Stimulated activated CD4-positive, alpha-beta T cell treated with anti-CD3 and anti-CD28 coated beads, Interleukin-1b, Interleukin-23, amount 100 ng/mL, for 1 hour (primary cell): ENCODE measurements at places on chromosomes 16 and 17.

- DNase-seq = no peak
These were observed 101.8 kb downstream of the ABCA8 start for GRCh38 chr17:68853439-68853838.

- no peak for DNase-seq
These were observed 230.7 kb downstream of the ENGASE start for GRCh38 chr17:79305376-79305767.

DNA sequence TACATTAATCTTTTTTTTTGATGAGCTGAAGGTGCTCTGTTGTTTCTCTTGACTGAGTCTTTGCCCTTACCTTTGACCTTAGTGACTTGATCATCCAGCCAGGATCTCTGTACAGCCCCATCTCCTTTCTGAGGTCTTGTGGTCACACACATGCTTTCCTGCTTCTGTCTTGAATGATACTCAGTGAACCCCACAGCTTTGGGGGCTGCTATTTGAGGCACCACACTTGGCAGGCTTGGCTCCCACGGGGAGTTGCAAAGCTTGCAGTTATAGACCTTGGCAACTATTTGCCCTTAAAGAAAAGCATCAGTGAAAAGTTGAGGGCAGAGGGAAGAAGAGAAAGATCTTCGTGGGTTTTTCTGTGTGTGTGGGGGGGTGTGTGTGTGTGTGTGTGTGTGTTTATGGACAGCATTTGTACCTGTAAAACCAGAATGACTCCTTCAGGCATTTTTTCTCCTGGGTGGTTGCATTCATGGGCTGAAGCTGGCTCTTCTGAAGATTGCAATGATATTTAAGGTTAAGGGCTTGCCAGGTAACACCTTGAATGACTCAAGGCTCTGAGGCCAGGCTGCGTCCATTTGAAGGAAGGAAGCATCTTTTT lies 101.6 kb downstream of the MSI2 start:
- no peak for DNase-seq

DNA sequence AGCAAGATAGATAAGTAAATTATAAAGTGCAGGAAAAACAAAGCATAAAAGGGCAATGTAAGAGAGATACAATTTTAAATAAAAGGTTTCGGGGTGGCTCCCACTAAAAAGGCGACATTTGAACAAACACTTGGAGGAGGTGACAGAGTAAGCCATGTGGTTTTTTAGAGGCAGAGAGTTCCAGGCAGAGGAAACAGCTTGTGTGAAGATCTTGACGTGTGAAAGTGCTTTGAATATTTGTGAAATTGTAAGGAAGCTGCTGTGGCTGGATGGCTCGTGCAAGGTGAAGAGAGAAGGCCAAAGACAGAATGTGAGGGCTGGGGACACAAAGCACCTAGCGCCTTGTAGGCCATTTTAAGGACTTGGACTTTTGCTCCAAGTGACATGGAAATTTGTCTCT lies 28.6 kb upstream of the HYDIN start:
- no peak for DNase-seq

DNA sequence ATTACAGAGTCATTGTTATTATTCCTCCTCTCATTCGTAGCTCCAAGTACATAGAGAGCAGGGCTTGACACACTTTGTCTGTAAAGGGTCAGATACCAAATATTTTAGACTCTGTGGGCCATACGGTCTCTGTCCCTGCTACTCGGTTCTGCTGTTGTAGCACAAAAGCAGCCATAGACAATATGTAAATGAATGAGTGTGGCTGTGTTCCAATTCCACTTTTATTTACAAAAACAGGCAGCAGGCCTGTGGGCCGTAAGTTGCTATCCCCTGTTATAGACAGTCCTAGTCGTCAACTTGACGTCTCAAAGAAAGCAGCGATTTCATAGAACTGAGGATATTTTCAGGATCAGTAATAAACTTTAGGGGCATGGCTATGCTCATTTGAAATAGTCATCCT lies 161.6 kb downstream of the MSI2 start:
- DNase-seq = no peak
